Left forelimb (tissue), 1 donor: ENCODE measurements at places on chromosomes 4 and X.
A peak's percentile ranks its signal among the peaks of the same experiment; 100 is the strongest.

- no peak for DNase-seq
Observed at GRCh38 chr4:176238157-176238610, 30.8 kb downstream of the ASB5 start.

DNA sequence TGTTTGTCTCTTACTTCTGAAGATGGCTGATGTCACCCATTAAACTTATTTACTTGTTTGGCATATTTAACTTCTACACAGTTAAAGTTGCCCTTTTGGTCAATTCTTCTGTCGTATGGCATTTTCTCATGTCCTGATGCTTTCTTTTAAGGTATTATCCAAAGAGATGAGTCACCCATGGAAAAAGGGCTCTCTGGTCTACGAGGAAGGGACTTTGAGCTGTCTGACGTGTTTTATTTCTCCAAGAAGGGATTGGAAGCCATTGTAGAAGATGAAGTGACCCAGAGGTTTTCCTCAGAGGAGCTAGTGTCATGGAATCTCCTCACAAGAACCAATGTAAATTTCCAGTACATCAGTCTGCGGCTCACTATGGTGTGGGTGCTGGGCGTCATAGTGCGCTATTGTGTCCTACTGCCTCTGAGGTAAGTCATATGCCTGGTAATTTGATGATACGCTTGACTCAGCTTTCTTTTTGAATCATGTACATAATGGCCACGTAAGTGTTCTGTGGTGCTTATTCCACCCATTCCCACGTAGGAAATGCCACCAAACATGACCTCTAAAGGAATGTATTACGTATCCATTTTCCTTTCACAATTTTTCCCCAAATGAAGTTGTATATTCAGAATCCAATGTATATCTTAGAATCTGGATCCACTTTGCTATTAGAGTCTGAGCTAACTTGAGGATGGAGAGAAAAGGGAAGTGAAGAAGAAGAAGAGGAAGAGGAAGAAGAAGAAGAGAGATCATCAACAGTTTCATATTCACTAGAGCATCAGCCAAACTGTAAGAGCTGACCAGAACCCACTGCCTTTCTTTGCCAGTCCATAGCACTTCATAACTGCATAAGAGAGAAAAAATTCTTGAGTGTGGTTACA, 45.7 kb downstream of the GPAT3 start:
- no peak for DNase-seq

- DNase-seq: no peak
Observed at GRCh38 chr4:175092114-175092513, 174.0 kb downstream of the ADAM29 start.

DNA sequence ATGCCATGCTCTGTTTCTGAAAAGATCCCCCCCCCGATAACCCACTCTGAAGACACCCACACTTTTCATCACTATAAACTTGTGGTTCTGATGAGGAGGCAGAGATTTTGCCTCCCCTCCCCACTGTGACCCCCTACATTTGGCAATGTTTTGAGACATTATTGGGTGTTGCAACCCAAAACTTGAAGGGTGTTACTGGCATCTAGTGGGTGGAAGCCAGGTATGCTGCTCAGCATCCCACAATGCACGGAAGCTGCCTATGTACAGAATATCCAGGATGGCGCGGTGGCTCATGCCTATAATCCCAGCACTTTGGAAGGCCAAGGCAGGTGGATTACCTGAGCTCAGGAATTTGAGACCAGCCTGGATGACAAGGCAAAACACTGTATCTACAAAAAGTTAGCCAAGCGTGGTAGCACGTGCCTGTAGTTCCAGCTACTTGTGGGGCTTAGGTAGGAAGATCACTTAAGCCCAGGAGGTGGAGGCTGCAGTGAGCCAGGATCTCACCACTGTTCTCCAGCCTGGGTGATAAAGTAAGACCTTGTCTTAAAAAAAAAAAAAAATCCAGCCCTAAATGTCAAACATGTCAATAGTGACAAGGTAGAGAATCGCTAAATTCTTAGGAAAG, 87.3 kb downstream of the SCD5 start:
- DNase-seq: no peak

GRCh38 chr4:183638436-183638835, 20.5 kb downstream of the RWDD4 start:
- DNase-seq: no peak

DNA sequence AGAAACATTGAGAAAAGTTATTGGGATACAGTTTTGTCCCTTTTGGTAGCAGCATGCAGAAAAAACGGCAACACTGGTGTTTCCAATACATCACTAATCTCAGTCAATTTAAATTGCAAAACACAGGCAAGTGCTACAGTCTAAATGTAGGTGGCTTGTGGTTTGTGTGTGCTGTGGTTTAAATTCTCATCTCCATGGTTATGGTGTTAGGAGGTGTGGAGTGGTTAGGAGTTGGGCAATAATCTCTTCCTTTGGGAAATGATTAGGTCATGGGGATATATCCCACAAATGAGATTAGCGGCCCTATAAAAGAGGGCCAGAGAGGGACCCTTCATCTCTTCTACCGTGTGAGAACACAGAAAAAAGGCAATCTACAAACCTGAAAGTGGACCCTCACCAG, 1344.3 kb downstream of the ADGRL3 start:
- no peak for DNase-seq

DNA sequence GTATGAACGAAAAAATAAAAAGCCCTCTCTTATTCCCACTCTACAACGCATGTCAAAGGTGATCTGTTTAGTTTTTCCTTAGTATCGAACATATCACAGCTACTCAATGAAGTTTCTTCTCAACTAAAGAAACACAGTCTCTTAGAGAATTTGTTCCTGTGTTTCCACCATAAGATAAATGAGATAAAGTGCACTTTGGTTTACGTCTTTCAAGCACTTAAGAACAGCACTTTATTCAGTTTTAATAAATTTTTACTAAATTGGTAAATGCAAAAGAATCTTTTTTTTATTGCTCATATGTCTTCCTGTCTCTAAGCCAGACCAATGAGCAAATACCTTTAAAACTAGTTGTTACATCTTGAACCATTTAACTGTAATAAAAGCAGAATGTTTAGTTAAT, 259.8 kb downstream of the CHIC1 start:
- DNase-seq: no peak

DNA sequence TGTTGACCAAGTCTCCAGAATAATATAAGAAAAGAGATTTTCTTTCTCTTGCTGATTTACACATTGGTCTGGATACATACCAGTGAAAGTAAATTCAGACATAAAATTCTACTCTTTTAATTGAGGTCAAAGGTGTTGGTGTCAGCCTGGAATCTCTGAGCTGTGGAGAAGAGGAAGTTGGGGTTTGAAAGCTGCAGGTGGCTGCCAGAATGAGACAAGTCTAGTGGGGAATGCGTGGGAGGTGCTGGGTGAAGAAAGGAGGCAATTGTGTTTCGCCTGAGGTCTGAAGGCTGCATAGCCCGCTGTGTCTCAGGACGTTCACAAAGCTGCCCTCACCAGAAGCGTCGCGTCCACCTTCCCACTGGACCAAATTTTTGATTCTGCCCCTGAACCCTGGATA, 31.2 kb downstream of the PHEX start:
- DNase-seq: no peak

GRCh38 chrX:109840585-109840984, 107.5 kb upstream of the ACSL4 start:
- no peak for DNase-seq

DNA sequence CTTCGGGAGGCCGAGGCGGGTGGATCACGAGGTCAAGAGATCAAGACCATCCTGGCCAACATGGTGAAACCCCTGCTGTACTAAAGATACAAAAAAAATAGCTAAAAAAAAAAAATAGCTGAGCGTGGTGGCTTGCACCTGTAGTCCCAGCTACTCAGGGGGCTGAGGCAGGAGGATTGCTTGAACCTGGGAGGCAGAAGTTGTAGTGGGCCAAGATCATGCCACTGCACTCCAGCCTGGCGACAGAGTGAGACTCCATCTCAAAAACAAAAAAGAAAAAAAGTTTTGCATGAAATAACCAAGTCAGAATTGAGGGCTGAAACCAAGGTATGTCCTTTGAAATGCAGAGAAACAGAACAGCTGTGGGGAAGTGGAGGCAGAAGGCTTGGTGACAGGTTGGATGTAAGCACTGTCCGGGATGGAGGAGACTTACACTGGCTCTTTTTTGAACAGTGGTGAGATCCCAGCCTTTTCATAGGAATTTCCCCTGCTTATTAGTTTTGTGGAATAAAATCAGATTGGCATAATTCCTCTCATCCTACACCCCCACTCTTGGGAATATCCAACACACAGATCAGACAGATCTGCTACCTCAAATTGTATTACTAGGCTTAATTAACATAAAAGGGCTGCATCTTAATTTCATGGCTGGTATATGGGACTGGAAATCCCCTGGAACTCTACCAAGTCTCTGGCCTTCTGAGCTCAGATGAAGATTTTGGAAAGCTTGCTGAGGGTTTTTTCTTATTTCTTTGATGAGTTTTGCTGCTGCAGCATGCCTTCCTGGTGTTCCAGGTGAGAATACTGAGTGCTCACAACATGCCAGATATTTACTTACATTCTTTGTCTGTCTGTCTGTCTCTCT, 18.8 kb upstream of the C4orf36 start:
- no peak for DNase-seq

- no peak for DNase-seq
Observed at GRCh38 chr4:176780995-176781738, 11.6 kb downstream of the VEGFC start.

GRCh38 chr4:51894059-51894645, 51.2 kb downstream of the DCUN1D4 start:
- DNase-seq: no peak

DNA sequence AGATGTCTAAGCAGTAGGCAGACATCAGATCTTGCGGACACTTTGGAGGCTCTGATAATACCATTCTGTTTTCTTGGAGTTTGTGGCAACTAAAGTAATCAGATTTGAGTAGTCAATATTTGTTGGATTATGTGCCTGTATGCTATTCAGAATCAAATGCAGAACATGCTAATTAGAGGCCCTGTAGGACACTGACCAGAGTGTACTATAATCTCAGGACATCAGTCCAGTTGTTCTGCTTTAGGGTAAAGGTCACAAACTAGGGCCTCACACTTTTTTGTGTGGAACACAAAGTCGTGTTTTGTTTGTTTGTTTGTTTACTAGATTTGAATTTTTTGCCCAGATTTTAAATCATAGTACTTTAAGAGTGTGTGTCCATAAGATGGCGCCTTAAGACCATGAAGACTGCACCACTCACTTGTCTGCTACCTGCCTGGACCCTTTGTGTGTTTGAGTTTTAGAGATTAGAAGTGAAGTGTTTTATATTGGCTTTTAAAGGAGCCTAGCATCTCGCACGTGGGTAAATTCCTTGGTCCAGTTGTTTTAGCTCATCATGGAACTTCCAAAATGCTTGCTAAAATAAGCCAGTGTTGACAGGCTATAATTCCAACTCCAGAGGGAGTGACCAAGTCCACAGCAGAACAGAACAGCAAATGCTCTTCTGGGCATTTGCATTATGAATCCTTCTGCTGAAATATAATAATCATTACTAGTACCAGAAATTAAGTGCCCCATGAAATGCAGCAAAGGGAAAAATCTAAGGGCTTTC, 34.7 kb downstream of the IL13RA1 start:
- no peak for DNase-seq

DNA sequence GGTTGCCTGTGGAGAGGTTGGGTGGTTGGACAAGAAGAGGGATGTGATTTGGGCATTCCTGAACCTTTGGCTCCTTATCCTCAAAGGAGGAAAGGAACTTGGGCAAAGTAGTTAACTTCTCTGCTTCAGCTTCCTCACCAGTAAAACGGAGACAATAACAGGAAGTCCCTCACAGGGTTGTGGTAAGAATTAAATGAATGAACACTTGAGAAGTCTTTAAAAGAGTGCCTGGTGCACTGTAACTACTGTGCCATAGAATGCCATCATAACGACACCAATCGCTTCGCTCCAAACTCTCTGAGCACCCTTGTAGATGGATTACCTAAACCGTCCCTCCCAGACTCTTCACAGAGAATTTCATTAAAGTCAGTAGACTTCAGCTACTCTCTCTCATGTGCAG, 10.5 kb downstream of the ZCCHC18 start:
- no peak for DNase-seq

- DNase-seq: no peak
Observed at GRCh38 chrX:154002215-154002719, 17.4 kb downstream of the IRAK1 start.

- DNase-seq: no peak
Observed at GRCh38 chrX:34437586-34437985, 219.5 kb downstream of the TMEM47 start.

DNA sequence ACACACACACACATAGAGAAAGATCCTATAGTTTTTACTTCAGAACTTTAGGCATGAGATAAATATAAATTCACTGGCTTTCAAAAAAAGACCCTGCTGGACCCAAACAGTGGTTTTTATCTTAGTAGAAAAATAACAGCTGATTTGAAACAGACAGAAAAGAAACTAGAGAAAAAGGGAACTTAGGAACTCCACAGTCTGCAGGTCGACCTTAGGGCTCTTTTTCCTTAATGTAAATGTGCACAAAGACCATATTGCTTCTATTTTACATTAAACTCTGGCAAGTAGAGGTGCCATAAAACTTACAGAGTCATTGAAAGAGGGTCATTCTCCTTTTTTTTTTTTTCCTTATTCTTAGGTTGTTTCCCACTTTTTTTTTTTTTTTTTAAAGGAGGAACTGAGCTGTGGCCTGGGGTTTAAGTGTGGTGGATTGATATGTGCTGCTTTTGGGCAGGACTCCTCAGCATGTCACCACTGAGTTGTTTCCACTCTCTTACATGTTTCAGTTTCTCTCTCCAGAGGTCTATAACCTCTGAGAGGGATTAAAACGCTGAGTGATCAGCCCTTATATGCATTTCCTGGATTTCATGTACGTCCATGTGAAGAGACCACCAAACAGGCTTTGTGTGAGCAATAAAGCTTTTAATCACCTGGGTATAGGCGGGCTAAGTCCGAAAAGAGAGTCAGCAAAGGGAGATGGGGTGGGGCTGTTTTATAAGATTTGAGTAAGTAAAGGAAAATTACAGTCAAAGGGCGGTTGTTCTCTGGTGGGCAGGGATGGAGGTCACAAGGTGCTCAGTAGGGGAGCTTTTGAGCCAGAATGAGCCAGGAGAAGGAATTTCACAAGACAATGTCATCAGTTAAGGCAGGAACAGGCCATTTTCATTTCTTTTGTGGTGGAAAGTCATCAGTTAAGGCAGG, 70.8 kb upstream of the PACRGL start:
- no peak for DNase-seq

DNA sequence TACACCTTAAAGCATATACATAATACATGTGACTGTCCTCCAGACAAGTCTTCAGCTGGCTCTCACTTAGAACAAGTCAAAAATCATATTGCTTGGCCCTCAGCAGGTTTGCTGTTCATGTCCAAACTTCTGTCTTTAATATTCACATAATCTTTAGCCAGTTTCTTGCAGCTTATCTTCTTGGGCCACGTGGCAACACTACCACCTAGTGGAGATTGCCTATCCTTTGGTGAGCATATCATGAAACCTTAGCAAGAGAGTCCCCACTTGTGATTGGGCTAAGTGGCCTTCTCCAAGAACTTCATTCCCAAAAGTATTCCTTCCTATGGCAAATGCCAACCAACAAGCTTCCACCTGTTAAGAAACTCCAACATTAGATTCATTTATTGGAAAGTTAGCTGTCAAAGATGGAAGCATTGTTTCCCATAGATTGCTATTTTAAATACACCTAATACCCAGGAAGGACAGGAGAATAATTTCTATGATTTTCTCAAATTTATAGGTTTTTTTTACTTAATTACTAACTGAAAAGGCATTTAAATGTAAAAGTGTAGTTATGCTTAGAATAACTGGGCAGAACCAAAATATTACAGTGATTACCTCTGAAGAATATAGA, 231.9 kb upstream of the INTU start:
- peak; percentile 78 for DNase-seq

- no peak for DNase-seq
Observed at GRCh38 chr4:98996765-98997068, 1.2 kb downstream of the METAP1 start.
